Nucleus accumbens (tissue), 56 donors: ENCODE measurements at places on chromosomes 3 and 15.

DNA sequence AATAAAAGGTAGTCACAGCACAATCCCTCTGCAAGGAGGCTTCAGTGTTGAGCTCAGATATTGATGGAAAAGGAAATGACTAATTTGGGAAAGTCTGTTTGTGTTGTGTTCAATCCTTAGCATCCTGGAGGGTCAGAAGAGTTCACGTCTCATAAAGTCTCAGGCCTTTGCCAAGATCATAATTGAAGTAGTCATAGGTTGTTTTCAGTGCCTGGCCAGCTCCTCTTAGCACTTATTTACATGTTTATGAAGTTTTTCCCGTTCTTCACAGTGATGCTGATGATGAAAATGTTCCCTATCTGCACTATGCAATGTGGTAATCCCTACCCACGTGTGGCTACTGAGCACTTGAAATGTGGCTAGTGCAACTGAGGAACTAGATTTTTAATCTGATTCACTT is 61.6 kb upstream of the TGFBR2 start:
- DNase-seq, result no peak

- DNase-seq, result no peak
Measured at GRCh38 chr3:24062916-24063315, 117.8 kb downstream of the NR1D2 start.

GRCh38 chr3:176595307-176595706 is 602.0 kb downstream of the TBL1XR1 start:
- no peak for DNase-seq

- DNase-seq, result no peak
Measured at GRCh38 chr15:78680431-78681075, 39.5 kb upstream of the CHRNB4 start.

- no peak for DNase-seq
Measured at GRCh38 chr3:179972881-179973423, 63.8 kb downstream of the PEX5L start.

DNA sequence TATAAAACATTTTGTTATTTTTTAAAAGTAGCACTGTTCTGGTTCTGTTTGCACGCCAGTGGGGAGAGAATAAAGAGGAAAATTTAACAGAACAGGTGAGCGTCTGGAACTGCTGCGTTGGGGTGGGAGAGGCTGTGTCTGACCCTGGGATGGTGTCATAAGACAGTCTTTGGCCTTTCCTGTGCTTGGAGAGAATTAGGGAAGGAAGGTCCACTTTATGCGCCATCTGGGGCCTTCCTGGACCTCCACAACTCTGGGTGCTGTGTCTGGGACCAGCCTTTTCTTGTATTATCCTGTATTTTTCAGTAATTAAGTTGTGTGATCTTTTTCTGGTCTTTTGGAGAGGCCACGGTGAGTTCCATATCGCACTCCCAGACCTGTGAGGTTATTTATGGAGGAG is 3.3 kb downstream of the FAM43A start:
- DNase-seq, result no peak

DNA sequence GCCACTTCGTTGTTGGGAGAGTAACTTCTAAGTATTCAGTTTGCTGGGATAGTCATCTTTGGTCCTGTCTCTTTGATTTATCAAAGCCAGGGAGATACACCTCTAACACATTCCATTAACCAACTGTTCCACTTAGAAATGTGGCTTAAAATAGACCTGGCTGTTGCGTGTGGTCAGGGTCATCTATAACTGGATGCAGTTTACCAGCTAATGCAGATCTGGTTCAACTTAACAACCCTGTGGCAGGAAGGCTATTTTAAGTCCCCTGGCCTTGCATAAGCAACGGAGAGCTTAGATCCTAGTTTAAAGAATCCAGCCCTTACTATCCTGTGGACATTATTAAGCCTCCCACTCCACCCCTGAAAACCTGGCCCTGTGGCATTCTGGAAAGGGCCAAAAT is 28.1 kb upstream of the CAPN3 start:
- DNase-seq, result no peak
